KBM-7 (cell line): ENCODE measurements at places on chromosomes 6 and 20.

GRCh38 chr6:103797738-103798137 is 1062.0 kb downstream of the HACE1 start:
- peak; percentile 20 for DNase-seq

DNA sequence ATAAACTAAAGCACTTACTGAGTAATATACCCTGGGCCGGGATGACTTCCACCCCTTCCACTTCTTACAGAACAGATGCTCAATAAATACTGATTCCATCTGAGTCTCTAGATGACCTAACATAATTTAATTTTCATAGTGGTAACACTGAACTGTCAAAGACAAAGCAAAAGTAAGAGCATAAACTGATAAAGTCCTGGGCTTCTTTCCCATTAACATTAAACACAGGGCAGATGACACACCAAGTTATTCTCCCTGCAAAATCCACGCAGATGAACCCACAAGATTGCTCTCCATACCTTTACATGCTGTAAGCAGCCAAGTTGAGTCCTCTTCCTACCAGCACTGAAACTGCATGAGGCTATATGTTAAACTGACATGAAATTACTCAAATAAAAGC is 27.1 kb downstream of the AGPAT4 start:
- no peak for DNase-seq

DNA sequence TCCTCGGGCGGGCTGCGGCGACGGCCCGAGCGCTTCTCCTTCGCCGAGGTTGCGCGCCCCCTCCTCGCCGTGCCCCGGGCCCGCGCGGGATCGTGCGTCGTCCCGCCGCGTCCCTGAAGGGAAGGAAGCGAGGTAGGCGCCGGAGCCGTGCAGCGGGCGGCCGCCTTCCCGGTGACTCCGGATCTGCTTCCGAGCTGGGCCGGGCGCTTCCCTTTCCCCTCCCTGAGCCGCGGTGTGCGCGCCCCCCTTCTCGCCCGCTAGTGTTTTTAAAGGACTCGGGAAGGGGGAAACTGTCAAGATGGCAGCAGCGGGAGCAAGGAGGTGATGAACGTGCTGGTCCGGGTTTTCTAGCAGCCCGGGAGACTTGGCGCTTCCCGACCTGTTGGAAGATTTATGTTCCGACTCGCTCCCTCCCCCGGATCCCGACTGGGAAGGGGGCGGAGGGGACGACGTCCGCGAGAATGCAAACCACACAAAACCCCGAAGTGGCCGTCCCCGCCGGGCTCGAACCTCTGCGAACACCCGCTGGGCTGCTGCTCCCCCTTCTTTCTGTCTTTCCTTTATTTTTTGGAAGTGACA is 744 bp upstream of the FOXO3 start:
- DNase-seq = no peak

GRCh38 chr6:26156850-26157250 is 69.6 kb downstream of the HFE start:
- no peak for DNase-seq

DNA sequence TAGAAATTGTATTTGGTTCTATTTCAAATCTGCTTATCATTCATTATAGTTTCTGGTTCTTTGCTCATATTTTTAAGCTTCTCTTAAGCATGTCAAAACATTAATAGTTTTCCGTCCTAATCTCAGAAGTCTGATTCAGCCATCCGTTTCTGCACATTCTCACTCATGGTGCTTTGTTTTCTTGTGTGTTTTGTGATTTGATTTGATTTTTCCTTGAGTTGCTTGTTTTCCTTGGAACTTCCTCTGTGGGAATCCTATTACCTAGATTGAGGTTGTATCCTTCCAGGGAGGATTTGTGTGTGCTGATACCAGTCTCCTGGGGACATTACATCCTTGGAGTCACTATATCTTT is 7.9 kb downstream of the SNX9 start:
- no peak for DNase-seq

DNA sequence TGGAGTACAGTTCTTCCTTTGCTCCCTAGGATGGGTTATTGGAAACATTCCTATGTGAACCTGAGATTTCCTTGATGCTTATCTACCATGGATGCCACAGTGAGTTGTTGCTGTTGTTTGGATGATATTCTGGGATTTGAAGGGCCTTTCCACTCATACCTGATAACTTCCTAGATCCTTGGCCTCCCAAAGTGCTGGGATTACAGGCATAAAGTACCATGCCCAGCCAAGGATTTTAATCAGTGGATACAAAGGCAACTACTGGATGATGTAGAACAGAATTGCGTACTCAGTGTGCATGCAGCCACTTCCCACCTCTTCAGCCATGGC is 20.0 kb downstream of the PPP1R16B start:
- DNase-seq = no peak

DNA sequence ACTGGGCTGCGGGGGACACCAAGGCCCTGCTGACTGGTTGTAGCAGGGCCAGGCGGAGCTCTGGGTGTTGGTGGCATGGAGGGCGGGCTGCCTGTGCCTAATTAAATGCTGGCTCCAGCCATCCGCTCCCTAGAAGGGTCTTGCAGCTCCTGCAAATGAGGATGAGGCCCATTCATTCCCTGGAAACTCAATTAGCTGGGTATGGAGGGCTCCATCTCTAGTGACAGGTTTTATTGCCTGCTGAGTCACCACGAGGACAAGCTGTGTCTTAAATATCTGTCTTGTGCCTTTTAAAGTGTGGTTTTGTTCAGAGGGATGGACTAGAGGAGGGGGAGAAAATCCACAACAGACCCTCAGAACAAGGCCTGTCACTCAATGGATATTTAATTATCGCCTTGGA is 60.9 kb downstream of the SULF2 start:
- DNase-seq = no peak

DNA sequence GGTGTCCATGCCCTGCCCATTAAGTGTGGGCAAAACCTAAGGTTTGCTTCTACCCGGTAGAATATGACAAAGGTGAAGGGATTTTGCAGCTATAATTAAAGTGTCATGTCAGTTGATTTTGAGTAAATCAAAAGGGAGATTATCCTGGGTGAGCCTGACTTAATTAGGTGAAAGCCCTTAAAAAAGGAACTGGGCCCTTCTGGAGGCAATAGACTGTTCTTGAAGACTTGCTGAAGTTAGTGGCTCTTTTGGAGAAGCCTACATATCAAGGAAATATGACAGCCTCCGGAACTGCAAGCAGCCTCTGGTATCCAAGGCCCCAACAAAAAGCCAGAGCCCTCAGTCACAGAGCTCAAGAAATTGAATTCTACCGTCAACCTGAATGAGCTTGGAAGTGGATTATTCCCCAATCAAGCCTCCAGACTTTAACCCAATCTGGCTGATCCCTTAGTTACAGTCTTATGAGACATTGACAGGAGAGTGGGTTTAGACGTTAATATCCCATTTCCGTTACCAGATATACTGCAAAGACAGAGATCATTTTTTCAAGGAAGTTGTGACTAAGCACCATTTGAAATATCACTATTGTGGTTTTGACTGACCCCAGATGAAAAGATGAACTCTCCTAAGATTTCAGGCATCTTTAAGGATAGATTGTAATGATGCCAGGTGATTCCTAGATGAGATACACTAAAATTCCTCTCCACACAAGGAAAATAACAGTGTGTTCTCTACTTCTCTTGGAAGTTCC is 303.4 kb downstream of the PLCB1 start:
- peak; percentile 13 for DNase-seq

DNA sequence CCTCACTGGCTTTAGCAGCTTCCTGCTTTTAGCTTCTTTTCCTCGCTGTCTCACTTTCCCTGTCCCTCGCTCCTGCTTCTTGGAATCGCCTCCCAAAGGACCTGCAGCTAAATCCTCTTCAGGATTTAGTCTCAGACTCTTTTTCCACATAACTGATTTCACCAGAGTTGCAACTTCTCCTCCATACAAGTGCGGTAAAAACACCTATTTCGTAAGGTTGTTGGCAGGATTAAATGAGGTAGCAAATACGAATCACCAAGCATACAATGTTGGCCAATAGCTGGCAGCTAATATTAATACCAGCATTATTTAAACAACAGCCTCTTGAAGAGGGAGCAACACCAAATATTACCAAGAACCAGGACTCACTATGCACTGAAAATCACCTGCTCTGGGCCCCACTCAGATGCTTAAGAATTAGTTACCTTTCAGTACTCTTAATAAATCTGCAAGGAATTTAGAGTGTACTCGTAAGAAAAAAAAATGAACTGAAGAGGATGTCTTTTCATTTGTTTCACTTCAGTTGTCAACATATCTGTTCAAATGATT is 123.0 kb downstream of the DTNBP1 start:
- no peak for DNase-seq

DNA sequence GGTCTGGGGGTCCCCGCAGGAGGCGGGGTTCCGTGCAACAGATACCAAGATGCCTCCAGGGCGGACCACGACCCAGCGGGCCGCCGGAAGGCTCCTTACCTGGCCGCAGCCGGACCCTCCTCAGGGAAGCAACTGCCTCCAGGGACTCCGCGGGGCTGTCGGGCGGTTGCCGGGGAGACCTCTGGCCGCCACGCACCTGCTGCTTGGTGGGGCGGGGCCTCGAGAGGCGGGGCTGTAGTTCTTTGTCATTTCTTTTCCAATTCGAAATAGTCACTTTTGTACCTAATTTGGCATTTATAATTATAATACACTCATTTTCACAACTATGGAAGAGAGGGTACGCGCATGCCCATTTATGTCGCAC is 647 bp downstream of the AK9 start:
- DNase-seq = peak; percentile 54

- DNase-seq = no peak
These were observed 159.4 kb downstream of the SIM1 start for GRCh38 chr6:100305209-100305869.

GRCh38 chr6:149094156-149094555 is 223.4 kb upstream of the TAB2 start:
- no peak for DNase-seq

DNA sequence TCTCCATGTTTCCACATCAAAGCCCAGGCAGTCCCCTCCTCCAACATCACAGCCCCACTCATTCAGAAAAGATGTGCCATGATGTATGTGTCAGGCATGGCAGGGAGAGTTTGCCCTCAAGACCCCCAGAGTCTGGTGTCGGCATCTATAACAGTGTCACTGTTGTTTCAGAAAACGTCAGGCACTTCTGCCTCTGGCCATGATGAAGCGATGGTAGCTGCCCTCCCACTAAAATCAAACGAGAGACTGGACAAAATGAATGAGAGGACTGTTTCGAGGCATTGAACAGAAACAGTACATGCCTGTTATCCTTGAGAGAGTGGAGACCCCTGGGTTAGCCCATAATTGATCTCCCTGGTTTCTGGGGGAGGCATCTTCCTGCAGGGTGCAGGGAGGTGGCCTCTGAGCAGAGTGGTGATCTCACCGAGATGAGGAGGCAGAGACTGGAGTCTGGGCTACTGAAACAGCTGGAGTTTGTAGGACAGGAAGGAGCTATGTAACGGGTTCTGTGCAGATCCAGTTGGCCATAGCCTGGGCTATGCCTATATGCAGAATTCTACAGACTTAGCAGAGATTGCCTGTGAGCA is 144.5 kb downstream of the SYCP2 start:
- DNase-seq = no peak

DNA sequence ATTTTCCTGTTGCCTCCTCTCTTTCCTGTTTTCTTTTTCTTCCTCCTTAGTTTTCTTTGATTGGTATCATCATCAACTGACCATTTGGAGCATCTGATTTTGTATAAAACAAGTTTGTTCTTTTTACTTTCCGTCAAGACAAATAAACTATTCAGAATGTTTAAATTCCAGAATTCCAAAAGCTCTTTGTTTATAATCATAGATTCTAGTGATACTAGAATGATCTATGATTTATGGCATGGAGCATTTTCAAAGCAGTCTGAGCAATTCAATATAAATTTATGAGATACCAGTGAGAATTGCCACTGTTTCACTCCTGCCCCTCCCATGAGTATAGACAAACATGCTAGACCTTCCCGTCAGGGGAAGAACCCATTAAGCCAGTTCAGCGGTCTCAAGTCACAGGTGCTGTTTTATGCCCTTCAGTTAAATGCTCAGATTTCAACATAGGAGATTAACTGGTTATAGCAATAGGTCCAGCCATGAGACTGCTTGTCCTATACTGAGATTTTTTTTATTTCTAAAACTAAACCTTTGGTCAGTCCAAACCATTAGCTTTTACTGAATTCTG is 60.7 kb downstream of the GRIK2 start:
- DNase-seq = no peak

GRCh38 chr6:110689275-110689935 is 125.9 kb downstream of the CDK19 start:
- DNase-seq = no peak

- no peak for DNase-seq
These were observed 31.4 kb downstream of the RGS17 start for GRCh38 chr6:153099636-153100035.

DNA sequence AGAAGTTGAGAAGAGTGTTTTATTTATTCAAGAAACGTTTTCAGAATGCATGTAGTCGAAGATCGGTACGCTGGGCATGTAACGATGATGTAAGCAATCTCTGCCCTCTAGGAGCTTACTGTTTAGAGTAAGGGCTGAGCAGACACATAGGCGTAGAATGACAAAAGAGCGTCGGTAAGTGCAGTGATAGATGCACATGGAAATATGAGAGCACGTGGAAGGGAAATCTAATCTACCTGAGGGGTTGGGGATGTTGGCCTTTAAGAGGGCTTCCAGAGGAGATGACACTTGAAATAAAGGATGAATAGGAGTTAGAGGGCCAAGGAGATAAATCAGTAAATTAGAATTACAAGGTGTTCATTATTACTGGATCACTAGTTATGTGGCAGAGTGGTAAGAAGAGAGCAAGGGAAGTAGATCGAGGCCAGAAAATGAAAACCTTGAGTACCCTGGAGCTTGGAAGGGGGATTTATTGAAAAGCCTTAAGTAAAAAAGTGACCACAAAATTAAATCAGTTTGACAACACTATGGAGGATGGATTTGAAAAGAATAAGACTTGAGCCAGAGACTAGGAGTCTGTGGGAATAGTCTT is 782 bp downstream of the TRMT11 start:
- no peak for DNase-seq

GRCh38 chr20:42193119-42193518 is 574.9 kb upstream of the CHD6 start:
- DNase-seq = no peak

GRCh38 chr6:108167449-108168089 is 1.7 kb downstream of the NR2E1 start:
- DNase-seq = no peak

GRCh38 chr6:7535498-7535897 is 6.0 kb upstream of the DSP start:
- DNase-seq = no peak

GRCh38 chr6:1143655-1144054 is 168.2 kb upstream of the FOXQ1 start:
- no peak for DNase-seq

DNA sequence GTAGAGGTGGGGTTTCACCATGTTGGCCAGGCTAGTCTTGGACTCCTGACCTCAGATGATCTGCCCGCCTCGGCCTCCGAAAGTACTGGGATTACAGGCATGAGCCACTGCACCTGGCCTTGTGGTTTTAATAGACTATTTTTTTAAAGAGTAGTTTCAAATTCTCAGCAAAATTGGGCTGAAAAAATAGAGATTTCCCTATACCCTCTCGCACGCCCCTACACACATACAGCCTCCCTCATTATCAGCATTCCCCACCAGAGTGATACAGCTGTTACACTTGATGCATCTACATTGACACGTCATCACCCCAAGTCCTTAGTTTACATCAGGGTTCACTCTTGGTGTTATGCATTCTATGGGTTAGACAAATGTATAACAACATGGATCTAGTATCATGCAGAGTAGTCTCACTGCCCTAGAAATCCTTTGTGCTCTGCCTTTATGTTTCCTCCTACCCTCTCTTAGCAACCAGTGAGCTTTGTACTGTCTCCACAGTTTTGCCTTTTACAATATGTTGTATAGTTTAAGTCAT is 103.6 kb downstream of the CDYL start:
- DNase-seq = no peak

- no peak for DNase-seq
These were observed 69.9 kb upstream of the BTBD3 start for GRCh38 chr20:11847827-11848226.

GRCh38 chr20:20795119-20795518 is 82.7 kb upstream of the RALGAPA2 start:
- no peak for DNase-seq
